Stimulated activated CD8-positive, alpha-beta memory T cell treated with anti-CD3 and anti-CD28 coated beads, Interleukin-2, amount 100 ng/mL, for 1 hour (primary cell): ENCODE measurements at places on chromosomes 16 and 17.

GRCh38 chr16:89341279-89341678, 123.8 kb downstream of the ZNF778 start:
- DNase-seq = no peak

DNA sequence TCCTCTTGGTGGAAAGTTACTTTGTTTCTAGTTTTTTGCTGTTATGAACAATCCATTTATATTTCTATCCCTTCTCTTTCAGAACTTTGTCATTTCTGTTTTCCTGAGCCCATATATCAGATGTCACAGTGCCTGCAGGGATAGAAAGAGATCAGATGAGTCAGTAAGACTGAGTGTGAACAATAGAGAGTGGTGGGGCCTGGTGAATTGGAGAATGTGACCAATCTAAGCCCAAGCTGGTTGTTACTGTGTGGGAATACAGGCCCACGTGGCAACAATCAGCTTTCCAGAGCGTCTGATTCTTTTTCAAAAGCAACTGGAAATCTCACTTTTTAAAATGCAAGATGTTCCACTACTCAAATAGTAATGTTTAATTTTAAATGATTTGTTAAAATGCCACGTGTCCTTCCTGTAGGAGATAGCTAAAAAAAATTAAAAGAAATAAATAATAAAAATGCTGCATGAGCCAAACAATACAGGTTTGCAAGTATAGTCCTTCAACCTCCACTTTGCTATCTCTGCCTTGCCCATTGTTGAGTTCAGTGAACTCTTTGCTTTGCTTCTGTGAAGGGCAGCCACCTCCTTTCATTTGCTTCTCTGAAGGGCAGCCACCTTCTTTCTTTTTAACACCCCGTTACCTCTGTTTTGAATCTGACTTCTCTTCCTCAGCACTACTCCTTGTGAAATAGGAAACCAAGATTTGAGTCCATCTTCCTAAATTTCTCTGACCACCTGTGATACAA, 9.6 kb downstream of the DCTN5 start:
- no peak for DNase-seq

DNA sequence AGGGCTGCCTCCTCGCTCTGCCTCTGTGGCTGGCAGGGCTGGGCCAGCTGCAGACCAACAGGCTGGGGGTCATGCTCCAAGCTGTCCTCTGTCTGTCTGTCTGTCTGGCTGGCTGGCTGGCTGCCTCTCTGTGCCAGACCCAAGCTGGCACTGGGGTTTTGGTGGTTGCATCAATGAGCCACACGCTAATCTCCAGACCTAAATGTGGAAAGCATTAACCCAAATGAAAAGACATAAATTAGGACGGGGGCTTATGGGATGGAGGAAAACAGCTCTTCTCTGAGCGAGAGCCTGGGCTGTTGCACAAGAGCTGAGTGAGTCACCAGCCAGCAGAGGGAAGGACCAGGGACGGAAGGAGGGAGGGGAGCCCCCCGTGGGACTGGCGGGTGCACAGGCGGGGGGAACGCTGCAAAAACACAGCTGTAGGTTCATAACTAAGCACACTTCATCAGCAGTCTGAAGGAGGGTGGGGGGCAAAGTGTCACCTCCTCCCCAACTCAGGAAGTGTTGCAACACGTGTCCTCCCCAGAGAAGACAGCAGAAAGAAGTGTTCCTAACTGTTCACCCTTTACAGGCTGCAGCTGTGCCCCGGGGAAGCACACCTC, 83.4 kb downstream of the GAS7 start:
- peak; percentile 56 for DNase-seq

DNA sequence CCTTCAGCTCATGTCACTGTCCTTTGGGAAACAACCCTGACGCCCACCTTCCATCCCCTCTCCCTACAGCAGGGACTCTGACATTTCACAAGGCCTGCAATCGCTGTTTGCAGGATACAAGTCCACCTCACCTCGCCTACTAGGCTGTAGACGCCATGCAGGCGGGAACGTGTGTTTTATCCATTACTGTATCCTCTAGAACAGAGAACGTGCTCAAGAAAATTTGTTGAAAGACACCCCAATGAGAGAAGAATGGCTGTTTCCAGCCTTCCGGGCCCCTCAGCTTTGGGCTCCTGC, 1.5 kb upstream of the TTYH2 start:
- DNase-seq = no peak

DNA sequence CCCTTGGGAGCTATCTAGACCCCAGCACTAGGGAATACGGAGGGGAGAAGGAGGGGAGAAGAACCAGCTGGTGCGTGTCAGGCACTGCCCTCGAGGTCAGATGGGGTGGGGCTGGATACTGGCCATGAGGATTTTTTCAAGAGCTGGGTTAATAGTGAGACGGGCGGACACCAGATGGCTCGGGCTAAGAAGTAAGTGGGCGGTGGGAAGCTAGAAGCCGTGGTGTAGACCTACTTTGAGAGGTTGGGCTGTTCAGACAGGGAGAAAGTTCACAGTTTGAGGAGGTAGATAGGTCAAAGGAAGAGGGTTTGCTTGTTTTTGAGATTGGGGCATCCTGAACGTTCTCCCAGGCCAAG, 303.8 kb downstream of the SEC14L1 start:
- DNase-seq = no peak

DNA sequence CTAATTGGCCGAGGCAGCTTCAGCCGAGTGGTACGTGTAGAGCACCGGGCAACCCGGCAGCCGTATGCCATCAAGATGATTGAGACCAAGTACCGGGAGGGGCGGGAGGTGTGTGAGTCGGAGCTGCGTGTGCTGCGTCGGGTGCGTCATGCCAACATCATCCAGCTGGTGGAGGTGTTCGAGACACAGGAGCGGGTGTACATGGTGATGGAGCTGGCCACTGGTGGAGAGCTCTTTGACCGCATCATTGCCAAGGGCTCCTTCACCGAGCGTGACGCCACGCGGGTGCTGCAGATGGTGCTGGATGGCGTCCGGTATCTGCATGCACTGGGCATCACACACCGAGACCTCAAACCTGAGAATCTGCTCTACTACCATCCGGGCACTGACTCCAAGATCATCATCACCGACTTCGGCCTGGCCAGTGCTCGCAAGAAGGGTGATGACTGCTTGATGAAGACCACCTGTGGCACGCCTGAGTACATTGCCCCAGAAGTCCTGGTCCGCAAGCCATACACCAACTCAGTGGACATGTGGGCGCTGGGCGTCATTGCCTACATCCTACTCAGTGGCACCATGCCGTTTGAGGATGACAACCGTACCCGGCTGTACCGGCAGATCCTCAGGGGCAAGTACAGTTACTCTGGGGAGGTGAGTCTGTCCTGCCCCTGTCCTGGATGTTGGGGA, 16.1 kb downstream of the PSKH1 start:
- no peak for DNase-seq

- no peak for DNase-seq
Measured at GRCh38 chr16:16144416-16144815, 78.9 kb downstream of the ABCC6 start.

GRCh38 chr17:11308531-11308930, 67.5 kb downstream of the SHISA6 start:
- DNase-seq = no peak

GRCh38 chr16:69322343-69322742, 8.0 kb downstream of the PDF start:
- no peak for DNase-seq

DNA sequence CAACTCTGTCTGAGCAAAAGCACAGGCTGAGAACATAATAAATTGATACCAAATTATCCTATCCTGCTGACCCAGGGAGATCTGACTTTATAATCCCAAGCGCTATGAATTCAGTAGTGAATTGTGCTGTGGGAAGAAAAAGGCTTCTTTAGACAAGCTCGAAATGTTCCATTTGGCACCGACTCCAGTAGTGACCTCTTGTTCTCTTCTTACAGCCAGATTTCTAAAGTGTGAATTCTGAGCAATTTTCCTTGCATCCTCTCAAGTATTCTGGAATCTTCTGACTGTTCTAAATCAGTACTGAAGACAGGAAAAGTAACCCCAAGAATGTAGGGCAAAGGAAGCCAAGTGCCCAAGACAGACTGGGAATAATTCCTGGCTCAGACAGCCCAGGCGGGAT, 58.2 kb downstream of the CDYL2 start:
- DNase-seq = no peak

DNA sequence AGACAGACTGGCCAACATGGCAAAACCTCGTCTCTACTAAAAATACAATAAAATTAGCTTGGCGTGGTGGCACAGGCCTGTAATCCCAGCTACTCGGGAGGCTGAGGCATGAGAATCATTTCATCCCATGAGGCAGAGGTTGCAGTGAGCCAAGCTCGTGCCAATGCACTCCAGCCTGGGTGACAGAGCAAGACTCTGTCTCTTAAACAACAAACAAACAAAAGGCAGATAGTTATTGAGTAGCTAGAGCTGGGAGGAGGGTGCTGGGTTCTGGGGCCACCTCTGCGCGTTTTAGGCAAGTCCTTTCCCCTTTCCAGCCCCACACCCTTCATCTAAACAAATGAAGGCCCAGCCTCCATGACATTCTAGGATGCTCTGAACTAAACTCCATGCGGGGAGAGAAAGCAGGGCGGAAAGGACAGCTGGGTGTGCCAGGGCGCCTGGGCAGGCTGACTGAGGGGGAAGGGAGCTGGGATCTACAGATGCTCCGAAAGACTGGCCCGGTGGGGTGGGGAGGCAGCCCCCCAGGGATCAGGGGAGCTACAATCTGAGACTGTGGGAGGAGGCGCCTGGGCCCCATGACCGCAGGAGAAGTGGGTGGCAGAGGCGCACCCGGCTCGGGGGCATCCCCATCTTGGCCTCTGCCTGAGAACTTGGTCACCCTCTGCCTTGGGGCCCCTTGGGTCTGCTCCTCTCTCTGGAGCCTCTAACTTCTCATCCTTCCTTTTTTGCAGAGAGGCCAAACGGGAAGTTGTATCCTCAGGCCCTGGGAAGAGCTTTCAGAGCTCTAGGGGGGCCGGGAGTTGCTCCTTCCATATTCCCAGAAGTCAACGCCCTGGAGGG, 910 bp downstream of the ITGAL start:
- peak; percentile 26 for DNase-seq

DNA sequence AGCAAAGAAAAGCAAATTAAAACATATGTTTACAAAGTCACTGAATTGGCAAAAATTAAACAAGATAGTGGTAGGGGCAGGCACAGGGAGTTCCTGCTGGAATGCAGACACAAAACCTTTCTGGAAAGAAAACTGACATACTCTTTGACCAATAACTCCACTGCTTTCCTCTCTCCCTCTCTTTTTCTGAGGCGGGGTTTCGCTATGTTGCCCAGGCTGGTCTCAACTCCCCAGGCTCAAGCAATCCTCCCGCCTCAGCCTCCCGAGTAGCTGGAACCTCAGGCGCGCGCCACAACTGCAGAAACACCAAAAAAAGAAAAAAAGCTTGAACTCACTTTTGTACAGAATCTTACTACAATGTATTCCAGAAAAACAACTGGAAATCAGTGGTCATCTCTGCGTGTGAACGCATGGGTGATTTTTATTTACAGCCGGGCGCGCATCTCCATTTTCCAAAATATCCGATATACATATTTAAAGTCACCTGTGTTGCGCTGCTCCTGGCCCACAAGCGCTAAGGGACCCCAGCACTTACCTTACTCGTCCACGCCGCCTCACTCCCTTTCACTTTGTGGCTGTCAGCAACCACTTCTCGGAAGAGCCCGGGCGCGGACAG, 480 bp downstream of the TXNL4B start:
- no peak for DNase-seq

DNA sequence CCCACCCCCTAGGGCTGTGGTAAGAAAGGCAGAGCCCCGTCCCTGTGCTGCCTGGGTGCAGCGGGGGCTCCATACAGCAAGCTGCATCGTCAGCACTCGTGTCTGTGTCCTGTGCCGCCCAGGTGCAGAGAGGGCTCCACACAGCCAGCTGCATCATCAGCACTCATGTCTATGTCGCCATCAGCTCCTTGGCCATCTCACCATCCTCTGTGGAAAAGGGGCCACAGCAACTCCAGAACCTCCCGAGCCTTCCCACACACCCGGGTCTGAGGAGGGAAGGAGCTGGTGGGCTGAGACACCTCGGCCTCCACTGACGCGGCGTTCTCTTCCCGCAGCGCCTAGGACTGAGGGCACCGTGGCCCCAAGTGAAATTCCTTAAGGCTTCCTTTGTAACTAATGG, 72.9 kb upstream of the CHMP6 start:
- DNase-seq = no peak

GRCh38 chr17:48760411-48760810, 31.9 kb upstream of the HOXB13 start:
- DNase-seq = no peak

GRCh38 chr16:24151482-24151939, 104.6 kb upstream of the CACNG3 start:
- DNase-seq = no peak

GRCh38 chr17:42853968-42854790, 3.2 kb downstream of the AOC3 start:
- DNase-seq = no peak

DNA sequence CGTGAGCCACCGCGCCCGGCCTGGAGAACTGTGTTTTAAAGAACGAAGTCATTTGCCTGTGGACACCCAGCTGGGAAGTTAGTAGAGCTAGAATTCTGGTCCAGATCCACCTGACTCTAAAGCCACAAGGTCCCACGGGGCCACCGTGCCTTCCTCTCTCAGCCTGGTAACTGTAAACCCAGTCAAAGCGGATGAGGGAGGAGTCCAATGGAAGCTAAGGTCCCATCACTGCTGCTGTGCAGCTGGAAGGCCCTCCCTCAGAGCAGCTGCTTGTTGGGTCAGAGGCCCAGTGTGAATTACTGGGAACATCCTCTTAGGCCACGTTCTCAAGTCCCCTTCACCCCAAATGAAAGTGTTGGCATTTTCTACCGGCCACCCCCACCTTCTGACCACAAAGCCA, 48.8 kb upstream of the CACNG5 start:
- DNase-seq = no peak

GRCh38 chr17:74748529-74749278, at the start of gene NHERF1:
NHERF1 (plus strand) TSS chr17:74748628; CDS start chr17:74748847, 219 bp downstream.
- DNase-seq = peak; percentile 91

DNA sequence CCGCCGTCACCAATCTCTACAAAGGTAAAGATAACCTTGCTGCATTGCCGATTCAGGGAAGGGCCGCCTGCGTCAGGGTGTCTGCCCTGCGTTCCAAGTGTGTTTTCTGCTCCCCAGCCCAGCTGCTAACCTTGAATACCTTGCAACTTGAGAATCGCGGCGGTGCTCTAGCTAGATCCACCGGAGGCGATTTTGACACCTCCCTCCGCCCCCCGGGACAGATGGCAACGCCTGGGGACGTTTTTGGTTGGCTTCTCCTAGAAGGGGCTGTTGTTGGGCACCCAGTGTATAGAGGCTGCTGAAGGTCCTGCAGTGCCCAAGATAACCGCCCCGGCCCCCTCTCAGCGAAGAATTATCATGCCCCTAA, 1.5 kb downstream of the HAPSTR1 start:
- no peak for DNase-seq

- no peak for DNase-seq
Measured at GRCh38 chr16:55418586-55418985, 60.4 kb upstream of the MMP2 start.

GRCh38 chr17:57603978-57604377, 141.1 kb downstream of the CCDC182 start:
- DNase-seq = peak; percentile 44
